ENCODE measurements at places on chromosomes 11 and 22.
A peak's percentile ranks its signal among the peaks of the same experiment; 100 is the strongest.

DNA sequence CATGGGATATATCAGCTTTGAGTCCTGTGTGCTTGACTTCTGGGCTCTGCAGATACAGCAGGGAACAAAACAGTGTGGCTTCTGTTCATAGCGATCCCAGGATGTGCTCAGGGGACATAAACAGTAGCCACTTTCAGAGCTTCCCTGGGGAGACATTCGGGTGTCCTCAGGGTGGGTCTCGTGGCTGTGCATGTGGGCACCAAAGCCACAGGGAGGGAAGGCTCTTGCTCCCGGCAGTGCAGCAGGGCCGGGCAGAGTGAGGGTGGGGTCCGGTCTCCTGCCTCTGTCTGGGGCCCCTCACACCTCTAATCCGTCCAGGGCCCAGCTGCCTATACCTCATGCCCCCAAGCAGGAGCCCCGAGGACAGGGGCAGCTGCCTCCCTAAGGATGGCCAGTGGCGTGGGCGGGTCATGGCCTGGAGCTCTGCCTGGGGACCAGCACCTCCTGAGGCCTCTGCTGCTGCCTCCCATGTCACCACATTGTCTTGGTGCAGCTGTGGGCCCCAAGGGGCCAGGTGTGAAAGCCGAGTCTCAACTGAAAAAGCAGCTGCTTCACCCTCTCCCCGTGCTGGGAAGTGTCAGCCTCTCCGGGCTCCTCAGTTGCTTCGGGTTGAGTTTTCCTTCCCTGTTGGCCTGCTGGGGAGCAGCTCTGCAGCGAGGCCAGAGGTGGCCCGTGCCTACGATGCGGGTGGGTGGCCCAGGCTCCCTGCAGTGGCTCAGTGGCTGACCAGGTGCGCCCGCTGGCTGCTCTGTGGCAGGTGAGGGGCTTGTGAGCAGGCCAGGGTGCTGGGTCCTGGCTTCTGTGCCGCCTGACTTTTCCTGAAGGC, 3.8 kb downstream of the TPCN2 start:
- no peak for DNase-seq

- DNase-seq: peak; percentile 26
Observed at GRCh38 chr11:86637988-86638387, 34.4 kb downstream of the ME3 start.

- peak; percentile 21 for DNase-seq
Observed at GRCh38 chr22:23063539-23064380, 6.6 kb upstream of the GNAZ start.

DNA sequence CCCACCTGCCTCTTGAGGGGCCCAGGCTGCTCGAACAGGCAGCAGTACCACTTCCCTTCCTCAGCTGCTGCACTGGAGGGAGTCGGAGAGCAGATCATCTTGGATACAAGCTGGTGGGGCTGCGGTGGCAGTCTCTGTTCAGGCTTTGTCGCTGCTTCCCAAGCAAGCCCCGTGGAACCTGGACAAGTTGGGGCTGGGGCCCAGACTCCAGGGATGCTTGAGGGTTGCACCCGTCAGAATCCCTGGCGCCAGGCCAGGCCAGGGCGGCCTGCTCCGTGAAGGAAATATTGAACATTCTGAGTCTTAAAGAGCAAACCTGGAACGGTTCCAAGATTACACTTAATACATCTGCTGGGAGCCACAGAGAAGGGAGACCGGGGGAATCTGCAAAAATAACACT, 310.1 kb upstream of the SORL1-AS1 start:
- DNase-seq: no peak

- no peak for DNase-seq
Observed at GRCh38 chr22:46905415-46905814, 143.0 kb downstream of the TBC1D22A start.

GRCh38 chr11:92916299-92916698, 53.2 kb upstream of the MTNR1B start:
- no peak for DNase-seq

DNA sequence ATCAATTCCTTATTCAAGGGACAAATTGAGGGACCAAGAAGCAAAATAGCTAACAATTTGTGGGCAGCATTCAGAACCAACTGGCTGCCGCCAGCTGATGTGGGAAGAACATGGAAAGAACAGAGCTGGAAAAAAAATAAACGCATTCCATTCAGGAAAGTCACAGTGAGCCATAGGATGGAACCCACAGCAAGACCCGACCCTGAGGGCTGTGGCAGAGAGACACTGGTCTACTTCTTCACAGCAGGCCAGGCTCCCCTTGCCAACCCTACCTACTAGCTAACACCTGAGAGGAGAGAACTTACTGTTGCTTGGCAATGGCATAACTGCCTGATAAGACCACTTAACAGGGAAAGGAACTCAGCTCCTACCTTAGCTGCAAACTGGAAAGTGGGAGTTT, 123.5 kb upstream of the APOA1 start:
- no peak for DNase-seq

DNA sequence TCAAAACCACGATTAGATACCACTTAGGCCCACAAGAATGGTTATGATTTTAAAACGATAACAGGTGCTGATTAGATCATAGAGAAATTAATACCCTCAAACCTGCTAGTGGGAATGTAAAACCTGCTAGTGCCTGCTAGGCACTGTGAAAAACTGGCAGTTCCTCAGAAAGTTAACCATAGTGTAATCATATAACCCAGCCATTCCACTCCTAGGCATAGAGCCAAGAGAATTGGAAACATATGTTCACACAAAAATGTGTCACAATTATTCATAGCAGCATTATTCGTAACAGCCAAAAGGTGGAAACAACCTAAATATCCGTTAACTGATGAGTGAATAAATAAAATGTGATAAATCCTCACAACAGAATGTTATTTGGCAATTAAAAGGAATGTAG, 122.2 kb upstream of the SYN3 start:
- DNase-seq: no peak

- DNase-seq: peak; percentile 26
Observed at GRCh38 chr11:95507794-95508193, 276.8 kb upstream of the SESN3 start.

DNA sequence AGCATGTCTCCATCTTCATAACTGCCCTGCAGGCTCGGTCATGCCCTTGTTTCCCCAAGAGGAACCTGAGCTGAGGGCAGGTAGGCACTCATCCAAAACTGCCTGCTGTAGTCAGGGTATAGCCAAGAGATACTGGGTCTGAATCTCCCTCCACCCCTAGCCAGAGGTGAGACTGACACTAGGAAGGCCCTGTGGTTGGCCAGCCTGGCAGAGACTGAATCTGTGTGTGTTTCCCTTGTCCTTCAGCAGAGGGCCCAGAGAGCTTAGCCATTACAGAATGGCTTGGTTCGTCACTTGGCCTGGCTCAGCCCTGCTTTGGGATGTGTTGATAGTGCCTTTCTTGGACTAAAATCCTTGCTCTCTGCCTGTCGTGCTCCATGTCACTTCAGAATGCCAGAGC, 79.3 kb upstream of the SUSD2 start:
- DNase-seq: no peak

DNA sequence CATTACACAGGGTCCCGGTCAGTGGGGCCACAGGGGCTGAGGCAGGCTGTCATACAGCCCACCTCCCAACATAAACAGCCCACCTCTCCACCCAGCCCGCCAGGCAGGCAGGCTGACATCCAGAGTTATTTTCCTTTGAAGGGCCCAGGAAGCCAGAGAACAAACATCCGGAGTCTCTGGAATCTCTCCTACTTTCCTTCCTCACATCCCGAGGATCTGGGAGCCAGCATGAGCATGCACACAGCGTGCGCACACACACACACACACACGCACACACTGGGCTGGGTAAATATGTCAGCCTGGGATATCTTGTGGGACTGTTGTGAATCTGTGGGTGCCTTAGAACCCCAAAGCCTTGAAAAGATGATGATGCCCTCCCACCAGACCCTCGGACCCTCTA, 55.4 kb downstream of the PDE2A start:
- no peak for DNase-seq

GRCh38 chr22:31378123-31378522, 21.3 kb upstream of the DRG1 start:
- no peak for DNase-seq

DNA sequence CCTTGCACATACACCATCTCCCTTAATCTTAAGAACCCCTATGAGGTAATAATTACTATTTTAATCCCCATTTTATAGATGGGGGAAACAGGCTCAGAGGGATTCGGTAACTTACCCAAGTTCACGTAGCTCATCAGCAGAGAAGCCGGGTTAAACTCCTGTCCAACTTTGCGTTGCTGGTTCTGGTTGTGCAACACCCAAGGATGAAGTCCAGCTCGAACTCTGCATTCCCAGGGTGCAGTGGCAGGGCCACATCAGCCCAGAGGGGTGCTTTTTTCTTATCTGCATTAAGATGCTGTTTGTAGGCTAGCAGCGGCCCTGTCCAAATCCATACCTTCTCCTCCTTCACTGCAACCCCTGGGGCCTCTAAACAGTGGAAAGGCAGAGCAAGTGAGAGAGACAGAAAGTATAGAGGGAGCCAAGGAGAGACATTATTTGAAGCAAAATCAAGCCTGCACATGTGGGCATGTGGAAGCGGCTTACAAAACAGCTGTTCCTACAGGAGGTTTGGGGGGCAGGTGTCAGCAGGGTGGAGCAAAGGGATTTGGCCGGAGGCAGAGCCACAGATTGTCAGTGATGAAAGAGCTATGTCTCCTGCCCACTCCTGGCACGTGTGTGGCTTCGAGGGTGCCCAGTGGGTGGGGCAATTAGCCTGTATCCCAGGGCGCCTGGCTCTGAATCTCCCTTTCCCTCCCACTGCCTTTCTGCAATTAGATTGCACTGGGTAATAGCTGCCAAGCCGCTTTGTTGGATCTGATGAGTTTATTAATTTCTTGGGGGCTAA, 129.5 kb upstream of the TBCEL start:
- DNase-seq: no peak

GRCh38 chr11:20017320-20017719, 143.0 kb downstream of the DBX1 start:
- no peak for DNase-seq

DNA sequence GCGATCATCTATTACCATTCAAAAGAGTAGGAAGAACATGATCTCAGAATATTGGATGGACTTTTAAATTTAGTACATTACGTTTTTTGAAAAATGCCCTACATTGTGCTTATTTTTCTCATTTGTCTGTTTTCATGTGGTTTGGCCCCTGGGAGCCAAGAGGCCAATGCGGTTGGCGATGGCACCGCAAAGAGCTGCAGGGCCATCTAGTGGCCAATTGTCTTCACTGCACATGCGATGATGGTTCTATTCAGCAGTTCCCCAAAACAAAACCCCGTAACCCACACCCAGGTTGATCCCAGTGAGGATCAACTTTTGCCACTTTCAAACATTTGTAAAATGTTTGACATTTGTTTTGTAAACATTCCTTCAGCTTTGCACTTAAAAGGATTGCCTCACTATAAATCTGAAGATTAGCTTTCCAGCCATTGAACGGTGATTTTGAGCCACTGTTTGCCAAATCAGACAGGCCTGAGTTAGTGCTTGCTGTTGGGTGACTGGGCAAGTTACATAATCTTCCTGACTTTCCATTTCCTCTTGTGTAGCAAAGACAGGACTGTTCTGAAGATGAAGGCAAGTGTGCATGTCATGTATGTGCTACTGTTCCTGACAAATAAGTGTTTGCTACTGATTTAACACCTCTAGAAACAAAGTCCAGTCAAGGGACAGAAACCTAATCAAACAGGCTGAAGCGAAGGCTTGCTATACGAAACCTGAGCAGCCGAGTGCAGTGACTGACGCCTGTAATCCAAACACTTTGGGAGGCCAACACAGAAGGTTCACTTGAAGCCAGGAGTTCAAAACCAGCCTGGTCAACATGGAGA, 29.2 kb upstream of the XBP1 start:
- DNase-seq: peak; percentile 84
